ENCODE measurements at places on chromosomes 4 and X. TPM values are rescaled to one million over a fixed set of nuclear protein-coding genes. Genes with fewer than 3 reads are reported as not detected.

DNA sequence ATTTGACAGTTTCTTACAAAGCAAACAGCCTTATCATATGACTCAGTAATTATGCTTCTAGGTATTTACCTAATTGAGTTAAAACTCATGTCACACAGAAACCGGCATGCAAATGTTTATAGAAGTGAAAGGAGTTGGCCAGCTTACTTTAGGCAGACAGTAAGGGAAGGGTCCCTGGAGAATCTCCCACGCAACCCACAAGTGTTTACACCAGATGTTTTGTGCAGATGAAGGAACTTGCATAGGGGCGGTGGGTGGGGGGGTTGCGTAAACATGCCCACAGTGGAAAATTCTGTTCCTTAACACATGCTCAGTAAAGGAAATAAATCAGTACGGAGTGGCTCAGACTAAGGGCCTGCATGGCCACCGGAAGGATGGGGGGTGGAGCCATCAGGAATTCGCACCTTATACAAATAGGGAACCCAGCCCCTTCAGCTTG lies 330.5 kb upstream of the AADAT start:
- DNase-seq = no peak

- no peak for DNase-seq
Observed at GRCh38 chr4:137122876-137123275, 409.4 kb downstream of the PCDH18 start.

DNA sequence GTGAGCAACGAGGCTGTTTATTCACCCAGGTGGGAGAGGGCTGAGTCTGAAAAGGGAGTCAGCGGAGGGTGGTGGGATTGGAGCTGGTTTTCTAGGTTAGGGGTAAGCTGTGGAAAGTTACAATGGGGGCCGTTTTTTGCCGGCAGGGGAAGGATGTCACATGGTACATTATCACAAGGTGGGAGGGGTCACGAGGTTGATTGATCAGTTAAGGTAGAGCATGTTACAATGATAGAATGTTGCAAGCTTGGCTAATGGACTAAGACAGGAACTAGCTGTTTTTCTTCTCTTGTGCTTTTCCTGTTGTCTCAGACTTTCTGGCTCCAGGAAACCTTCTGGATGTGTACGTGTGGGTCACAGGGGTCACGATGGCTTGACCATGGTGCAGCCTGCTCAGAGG lies 536.3 kb upstream of the HTR2C start:
- no peak for DNase-seq

DNA sequence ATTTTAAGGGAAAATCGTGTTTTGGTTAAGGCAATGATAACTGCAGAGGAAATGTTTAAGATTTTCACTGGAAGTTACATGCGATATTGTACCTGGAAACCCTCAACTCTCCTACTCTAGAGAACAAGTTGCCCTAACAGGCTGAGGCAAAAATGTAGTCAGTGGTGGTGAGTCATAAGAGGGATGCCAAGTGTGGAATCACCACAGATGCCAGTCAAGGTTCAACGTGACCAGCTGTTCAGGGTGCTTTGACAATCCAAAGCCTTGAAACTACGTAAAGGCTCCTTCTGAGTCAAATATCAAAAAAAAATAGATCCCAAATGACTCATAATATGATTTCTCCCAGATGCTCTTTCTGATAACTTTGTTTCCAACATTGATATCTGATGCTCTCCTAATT lies 77.9 kb upstream of the AFF2 start:
- DNase-seq = no peak

Gene ARSJ
- 5.4 TPM for total RNA-seq

DNA sequence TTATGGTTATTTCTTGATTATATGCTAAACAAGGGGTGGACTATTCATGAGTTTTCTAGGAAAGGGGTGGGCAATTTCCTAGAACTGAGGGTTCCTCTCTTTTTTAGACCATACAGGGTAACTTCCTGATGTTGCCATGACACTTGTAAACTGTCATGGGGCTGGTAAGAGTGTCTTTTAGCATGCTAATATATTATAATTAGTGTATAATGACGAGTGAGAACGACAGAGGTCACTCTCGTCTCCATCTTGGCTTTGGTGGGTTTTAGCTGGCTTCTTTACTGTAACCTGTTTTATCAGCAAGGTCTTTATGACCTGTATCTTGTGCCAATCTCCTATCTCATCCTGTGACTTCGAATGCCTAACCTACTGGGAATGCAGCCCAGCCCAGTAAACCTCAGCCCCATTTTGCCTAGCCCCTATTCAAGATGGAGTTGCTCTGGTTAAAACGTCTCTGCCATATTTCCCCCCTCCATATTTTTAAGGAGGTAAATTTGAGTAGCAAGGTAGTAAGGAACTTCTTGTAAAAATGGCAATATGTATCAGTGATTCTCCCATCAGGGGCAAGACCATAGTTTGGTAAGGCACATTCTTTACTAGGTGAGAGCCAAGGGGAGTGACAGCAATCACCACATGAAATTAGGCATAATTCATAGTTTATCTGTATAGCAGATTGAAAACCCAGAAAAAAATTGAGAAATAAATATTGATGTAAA lies 2.6 kb downstream of the CXCL2 start:
- DNase-seq = no peak

Gene GAGE12J
- total RNA-seq = not detected

DNA sequence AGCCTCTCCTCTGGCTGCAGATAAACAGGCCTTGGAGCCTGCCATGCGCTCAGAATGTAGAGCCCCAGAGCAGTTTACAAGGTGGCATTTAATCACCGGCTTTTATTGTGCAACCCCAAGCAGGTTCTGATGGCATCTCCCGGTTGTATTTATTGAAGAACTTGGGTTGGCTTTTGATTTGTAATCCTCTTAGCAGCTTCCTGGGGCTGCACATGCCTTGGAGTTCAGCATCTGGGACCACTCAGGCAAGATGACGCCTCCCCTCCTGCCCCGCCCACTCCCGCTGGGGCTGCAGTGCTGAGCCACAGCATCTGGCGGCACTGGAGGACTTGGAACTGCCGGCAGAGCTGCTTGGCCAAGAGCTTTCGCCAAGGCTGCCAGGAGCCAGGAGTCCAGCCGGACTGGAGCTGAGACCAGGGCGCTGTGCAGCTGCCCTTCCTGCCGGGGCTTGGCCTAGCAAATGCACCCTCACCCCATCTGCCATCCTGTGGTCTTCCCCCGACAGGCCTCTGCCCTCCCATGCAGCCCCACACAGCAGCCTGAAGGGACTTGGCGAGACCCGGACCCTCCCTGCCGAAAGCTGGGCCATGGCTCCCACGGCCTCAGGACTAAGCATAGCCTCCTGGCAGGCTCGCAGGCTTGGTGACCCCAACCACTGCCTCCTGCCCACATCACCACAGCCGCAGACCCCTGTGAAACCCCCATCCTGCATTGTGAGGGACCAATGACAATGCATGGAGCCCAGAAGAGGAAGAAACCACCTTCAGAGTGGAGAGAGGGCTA lies 5.4 kb downstream of the HTRA3 start:
- no peak for DNase-seq

Gene ETNPPL
- not detected for total RNA-seq

Measured in vagina (tissue), 2 donors.